Ovary (tissue), 10 donors: ENCODE measurements at places on chromosomes 6 and 20. TPM values are rescaled to one million over a fixed set of nuclear protein-coding genes. Genes with fewer than 3 reads are reported as not detected.

RAE1 gene
- polyA plus RNA-seq: 46.1 TPM

MAS1 gene
- polyA plus RNA-seq: 0.32 TPM

KCNK5 gene
- polyA plus RNA-seq: 15.2 TPM

GTF2H4 gene
- polyA plus RNA-seq: 24.5 TPM

PRSS35 gene
- polyA plus RNA-seq: 11.3 TPM
